ENCODE measurements at places on chromosomes 6 and 20.
A peak's percentile ranks its signal among the peaks of the same experiment; 100 is the strongest.

DNA sequence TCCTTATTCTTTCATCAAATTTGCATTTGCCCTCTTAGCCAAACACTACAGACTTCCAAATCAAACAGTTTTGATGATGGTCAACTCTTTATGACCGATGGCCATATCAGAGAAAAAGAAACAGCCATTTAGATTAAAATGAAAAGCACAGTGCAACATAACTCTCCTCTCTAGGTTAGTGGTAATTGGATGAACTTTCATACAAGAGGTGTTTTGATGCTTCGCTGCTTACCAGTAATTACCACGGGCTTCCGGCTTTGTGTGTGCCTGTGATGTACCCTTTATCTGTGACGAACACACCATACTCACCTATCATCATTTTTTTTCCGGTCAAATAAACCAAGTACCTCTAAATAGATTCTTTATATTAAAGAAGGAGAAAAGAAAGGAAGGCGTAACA, 181.8 kb downstream of the FOXA2 start:
- no peak for DNase-seq

- DNase-seq, result peak; percentile 49
Observed at GRCh38 chr6:74939151-74939708, 266.6 kb downstream of the COL12A1 start.

DNA sequence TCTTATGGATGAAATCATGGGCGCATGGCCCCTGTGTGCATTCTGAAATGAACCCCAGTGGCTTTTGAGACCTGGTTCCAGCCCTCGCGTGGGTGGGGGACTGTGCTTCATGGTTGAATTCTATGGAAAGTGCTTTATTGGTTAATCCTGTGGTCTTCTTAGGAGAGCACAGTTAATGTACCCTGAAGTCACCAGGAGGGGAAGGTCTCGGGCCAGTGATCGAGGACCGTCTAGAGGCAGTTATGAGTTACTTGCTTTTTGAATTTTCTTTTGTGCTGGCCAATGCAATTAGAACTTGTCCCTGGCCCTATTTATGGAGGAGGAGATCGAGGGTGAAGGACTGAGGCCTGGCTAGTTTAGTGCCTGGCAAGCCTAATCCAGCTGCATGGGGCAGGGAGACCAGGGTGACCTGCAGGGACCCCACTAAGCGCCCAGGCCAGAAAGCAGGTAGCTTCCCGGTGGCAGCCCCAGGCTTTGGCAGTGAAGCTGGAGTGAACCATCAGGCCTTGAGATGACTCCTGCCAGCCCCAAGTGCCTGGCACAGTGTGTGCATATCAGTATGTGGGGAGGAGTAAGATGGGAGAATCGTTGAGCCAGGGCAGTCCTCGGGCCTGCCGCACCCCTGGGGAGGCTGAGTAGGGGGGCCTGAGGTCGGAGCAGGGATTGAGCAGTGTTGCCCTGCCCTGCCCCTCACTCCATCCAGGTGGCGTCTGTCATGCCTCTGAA, 144.6 kb upstream of the RNF24 start:
- DNase-seq, result no peak

DNA sequence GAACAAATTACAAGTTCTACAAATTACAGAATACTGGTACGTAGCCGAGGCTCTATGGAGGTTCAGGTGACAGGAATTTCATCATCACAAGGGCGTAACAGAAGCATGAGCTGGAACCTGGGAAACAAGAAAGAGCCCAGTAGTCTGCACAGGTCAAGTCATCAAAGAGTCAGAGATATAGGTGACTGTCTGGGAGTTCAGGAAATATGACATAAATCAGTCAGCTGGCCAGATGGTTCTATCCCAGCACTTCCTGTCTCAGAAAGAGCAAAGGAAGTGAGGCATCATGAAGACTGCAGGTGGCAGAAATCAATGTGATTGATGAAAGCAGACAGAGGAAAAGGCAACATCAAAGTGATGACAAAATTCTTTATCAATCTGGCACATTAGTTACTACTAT, 23.3 kb downstream of the MYCT1 start:
- DNase-seq, result no peak

GRCh38 chr6:113433335-113433991, 423.7 kb upstream of the MARCKS start:
- peak; percentile 90 for DNase-seq

DNA sequence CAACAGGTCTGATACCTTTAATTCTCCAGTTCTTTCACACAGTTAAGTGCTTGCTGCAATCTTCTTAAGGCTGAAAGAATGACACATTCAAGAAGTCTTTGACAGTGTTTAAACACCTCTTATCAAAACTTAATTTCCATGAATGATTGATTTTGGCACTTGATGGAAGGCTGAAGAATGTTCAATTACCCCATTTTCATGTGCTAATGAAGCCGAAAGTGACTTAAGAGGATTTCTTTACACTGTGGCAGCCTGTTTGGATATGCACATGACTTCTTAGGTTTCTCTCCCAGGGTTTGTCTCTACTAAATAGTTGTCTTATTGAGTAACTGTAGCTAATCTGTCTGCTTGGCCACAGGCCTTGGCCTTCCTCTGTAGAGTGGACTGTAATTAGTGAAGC, 81.1 kb upstream of the PRDM1 start:
- DNase-seq, result no peak

GRCh38 chr6:89410788-89411144, 1.3 kb downstream of the RRAGD start:
- DNase-seq, result no peak

DNA sequence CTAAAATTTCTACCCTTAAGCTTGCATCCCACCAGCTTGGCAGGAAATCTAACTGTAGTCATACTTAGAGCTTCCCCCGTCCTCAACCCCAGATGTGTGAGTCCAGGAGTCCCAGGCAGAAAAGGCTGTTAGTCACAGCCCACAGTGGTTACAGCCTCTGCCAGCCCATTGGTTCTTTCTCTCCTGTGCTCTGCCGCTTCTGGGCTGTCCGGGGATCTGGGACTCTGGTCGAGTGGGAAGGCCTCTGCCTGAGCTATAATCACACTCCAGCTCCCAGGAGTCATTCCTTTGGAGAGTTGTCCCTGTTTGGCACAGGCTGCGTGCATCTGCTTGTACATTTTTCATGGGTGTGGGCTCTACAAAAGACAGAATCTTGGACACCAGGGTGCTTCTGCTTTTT, 45.6 kb upstream of the FYN start:
- DNase-seq, result no peak

DNA sequence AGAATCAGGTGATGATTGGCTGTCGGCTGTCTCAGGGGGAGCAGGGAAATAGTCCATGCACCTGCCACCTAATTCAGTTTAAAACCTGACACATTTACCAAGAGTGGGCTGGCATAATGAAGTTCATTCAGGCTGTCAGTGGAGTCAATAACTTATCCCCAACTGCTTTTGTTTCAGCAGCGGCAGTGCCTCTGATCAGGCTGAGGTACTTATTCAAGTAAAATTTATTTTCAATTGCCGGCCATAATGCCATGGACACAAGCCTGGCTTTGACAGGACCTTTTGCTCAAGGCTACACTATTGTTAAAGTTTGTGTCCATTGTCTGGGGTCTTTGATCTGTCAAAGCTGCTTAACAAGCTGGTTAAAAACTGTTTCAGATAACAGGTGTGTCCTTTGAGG, 20.6 kb downstream of the OLIG3 start:
- no peak for DNase-seq

DNA sequence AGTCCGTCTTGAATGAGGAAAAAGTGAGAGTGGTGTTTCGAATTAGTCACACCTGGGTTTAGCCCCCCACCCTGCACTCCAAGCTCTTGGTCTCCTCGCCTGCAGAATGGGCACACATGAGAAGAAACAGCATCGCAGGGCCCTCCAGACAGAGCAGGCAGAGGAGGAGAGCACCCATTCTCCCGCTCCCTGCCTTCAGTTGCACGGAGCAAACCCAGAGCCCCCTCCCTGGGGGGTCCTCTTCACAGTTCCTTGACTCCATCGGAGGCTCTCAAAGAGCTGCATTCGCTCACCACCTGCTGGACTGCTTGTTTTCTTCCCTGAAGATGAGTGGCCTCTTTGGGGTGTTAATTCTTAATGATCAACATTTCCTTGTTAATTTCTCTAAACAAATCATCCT, 5.1 kb downstream of the CST7 start:
- DNase-seq, result no peak

- no peak for DNase-seq
Observed at GRCh38 chr6:119174879-119175817, 96.7 kb upstream of the FAM184A start.

DNA sequence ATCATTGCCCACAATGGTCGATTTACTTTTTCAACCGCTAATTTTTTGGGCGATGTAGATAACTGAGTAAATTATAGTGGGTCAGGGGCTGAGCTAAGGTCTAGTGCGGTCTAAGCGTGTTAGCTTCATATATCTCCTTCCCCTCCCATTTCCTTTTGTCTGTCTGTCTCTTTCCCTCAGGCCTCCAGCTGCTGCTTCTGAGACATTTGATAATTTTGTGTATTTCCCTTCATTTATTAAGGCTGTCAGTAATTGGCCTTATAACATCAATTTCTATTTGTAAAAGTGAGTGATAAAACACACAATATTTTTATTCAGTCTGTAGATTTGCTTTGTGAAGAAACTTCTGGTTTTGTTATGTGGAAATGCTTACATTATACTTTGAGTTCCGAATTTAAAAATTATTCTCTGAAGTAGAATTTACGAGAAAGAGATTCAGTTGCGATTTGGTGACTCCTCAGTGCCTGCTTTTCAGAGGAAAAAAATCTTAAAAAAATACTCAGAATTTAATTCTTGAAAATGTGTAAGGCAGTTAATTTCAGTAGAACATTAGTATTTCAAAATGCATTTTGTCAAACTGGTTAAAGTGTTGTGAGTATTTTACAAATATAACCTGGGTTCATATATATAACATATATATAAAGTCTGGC, 1.4 kb downstream of the TMEM170B start:
- no peak for DNase-seq

DNA sequence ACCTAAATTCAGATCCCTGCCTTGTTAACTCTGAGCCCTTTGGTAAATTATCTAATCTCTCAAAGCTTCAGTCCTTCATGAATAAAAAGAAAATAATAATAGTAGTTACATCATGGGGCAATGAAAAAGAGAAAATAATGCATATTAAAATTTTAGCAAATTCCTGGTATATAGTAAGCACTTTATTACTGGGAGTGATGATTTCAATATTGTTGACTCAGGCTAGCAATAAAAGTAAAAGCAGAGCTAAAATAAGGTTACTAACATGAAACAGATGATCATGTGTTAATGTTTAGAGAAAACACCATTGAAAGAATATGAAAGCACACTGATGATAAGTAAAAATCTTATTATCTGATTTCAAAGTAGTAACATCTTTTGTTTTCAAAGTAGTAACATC, 13.6 kb downstream of the GINS1 start:
- no peak for DNase-seq

GRCh38 chr6:161105408-161105807, 113.8 kb downstream of the MAP3K4 start:
- DNase-seq, result no peak

DNA sequence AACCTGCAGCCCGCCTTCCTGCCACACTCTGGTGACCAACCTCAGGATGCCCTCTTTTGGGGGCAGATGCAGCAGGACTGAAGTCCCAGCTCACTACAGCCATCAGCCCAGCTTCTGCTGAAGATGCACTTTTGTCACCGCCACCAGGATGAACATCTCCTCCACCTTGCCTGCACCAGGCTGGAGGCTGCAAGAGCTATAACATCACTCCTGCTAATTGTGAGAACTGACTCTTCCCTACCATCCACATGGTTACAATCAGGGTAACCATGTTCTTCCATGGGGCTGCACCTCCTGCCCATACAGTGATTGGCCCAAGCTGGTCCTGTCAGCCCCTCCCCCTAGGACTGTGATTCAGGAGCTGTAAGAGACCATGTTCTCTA, 2.0 kb upstream of the ACTL10 start:
- no peak for DNase-seq

GRCh38 chr6:89252907-89253306, 35.7 kb upstream of the GABRR1 start:
- DNase-seq, result no peak

DNA sequence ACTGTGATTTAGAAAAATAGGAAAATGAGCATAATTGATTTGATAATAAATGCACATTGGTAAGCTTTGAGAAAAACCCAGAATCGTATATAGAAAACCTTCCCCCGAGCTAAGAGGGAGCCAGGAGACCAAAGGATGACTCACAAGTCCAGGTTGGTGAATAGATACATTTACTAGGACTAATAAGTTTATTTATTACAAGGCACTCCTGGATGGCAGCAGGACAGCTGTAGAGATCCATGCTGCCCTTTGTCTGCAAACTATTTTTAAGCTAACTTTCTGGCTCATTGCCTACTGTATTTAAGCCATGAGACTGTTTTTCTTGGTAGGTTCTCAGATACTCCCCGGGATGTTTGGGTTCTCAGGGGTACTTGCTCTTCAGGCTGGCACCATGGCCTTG, 13.4 kb downstream of the CASP8AP2 start:
- DNase-seq, result no peak

GRCh38 chr6:44049163-44049988, 77.9 kb downstream of the MRPL14 start:
- peak; percentile 87 for DNase-seq

DNA sequence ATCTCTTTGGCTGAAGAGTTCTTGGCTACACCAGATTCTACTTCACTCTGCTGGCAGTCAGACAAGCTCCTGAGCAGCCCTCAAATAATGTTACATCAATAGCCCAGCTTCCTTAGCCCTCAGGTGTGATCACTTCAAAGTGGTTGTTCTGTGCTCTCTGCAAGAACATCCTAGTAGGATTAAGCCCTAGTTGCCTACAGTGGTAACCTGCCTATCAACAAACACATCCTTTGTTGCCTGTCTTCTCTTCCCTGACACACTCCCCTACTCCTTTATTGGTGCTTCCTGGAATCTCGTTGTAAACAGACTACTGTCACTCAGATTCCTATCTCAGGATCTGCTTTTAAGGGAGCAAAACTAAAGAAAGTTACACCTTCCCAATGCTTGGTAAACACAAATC, 45.1 kb upstream of the TASP1 start:
- no peak for DNase-seq

DNA sequence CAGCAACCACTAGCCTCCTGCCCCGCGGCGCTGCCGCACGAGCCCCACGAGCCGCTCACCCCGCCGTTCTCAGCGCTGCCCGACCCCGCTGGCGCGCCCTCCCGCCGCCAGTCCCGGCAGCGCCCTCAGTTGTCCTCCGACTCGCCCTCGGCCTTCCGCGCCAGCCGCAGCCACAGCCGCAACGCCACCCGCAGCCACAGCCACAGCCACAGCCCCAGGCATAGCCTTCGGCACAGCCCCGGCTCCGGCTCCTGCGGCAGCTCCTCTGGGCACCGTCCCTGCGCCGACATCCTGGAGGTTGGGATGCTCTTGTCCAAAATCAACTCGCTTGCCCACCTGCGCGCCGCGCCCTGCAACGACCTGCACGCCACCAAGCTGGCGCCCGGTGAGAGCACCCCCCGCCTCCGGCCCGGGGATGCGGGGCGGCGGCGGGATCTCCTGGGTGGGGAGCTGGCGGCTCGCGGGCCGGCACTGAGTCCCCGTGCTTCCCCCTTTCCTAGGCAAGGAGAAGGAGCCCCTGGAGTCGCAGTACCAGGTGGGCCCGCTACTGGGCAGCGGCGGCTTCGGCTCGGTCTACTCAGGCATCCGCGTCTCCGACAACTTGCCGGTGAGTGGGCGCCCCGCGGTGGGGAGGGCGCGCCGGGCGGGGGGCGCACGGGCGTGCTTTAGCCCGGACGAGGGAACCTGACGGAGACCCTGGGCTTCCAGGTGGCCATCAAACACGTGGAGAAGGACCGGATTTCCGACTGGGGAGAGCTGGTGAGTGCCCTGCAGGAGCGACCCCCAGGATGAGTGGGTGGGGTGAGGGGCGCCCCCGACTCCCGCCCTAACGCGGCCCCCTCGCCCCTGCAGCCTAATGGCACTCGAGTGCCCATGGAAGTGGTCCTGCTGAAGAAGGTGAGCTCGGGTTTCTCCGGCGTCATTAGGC, 585 bp downstream of the PIM1 start:
- peak; percentile 40 for DNase-seq

GRCh38 chr6:108874470-108875160, 26.4 kb downstream of the ARMC2 start:
- DNase-seq, result peak; percentile 77

Measured in umbilical cord (tissue), 2 donors.